ENCODE measurements at places on chromosomes 1 and 21.

DNA sequence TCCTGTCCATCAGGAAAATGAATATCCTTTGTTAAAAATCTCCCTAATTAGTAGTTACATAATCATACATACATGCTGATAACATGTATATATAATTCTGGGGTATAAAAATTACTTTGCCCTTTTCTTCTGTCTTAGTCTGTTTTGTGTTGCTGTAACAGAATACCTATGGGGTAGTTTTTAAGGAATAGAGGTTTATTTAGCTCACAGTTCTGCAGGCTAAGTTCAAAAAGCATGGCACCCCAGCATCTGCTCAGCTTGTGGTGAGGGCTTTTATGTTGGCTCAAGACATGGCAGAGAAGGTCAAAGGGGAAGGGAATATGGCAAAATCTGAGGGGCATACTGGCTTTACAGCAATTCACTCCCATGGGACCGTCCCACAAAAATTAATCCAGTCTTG lies 16.3 kb upstream of the RPS6KC1 start:
- no peak for DNase-seq

DNA sequence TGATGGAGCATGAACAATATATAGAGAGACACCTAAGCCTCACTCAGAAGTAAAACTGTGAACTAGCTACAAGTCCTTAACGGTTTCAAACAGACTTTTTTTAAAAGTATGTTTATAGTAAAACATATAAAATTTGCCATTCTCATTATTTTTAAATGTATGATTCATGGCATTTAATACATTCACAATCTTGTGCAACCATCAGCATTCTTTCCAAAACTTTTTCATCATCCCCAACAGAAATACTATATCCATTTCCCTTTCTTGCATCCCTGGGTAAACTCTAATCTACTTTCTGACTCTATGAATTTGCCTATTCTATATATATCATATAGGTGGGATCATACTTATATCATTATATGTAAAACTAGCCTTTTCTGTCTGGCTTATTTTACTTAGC lies 25.5 kb downstream of the EVI5 start:
- no peak for DNase-seq

GRCh38 chr1:70994753-70995268 lies 52.8 kb downstream of the PTGER3 start:
- no peak for DNase-seq

- DNase-seq: no peak
Measured at GRCh38 chr21:46078978-46079351, 18.9 kb upstream of the COL6A2 start.

- no peak for DNase-seq
Measured at GRCh38 chr1:192448026-192448578, 127.5 kb upstream of the RGS1 start.

GRCh38 chr1:59669752-59670312 lies 144.9 kb upstream of the HOOK1 start:
- no peak for DNase-seq

DNA sequence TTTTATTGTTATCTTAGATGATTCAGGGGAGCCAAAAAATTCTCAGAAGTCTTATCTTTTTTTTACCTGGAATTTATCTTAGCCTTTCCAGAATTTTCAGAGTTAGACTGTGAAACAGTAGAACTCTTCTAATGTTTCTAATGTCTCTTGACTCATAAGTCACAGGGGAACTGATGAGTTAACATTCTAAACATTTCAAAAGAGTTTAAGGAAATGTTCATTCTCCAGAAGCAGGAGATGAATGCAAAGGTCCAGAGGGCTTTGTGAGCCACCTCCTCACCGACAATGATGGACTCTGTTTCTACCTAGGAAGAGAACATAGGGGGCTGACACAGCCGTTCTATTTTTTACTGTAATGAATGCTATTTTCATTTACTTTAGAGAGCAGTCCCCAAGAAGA lies 157.5 kb downstream of the BRINP2 start:
- DNase-seq: no peak

DNA sequence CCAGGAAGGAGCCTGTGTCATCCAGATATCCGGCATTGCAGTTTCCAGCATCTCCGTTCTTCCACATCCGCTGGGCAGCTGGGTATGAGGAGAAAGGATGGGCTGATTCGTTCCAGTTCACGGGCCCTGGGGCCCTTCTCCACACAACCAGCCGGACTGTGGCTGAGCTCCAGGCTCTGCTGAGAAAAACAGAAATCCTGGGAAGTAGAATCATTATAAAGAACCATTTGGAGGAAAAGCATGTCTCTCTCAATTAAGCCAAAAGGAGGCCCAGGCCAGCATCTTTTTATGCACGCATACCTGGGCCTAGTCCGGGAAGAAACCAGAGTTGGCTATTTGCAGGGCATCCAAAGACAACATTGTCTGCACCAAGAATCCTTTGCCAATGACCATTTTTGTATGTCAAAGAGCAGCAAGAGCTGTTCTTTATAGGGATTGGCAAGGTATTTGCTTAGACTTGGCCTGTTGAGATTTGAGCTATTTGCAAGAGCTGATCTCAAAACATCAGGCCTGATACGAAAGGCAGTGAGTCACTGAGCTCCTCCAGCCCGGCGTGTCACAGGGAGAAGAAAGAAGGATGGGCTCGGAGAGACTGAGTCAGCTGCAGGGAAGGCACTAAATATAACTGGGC lies 84.9 kb upstream of the ARHGEF16 start:
- no peak for DNase-seq

- no peak for DNase-seq
Measured at GRCh38 chr1:24275104-24275410, 44.1 kb upstream of the GRHL3 start.

DNA sequence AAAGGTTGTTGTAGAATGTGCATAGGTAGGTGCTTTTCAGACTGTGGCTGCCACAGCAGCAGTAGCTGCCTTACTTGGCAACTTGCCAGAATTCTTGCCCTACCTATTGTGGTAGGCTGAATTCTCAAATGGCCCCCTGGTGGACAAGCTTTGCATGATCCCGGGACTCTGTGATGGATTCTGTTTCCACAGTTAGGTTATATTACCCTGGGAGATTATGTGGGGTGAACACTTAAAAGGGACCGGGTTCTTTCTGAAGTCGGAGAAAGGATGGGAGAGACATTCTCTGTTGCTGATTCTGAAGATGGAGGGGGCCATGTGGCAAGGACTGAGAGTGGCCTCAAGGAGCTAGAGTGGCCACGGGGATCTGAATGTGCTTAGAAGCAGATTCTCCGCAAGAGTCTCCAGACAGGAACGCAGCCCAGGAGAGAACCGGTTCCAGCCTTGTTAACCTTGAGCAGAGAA lies 32.1 kb upstream of the KCNE1 start:
- DNase-seq: peak; percentile 83

DNA sequence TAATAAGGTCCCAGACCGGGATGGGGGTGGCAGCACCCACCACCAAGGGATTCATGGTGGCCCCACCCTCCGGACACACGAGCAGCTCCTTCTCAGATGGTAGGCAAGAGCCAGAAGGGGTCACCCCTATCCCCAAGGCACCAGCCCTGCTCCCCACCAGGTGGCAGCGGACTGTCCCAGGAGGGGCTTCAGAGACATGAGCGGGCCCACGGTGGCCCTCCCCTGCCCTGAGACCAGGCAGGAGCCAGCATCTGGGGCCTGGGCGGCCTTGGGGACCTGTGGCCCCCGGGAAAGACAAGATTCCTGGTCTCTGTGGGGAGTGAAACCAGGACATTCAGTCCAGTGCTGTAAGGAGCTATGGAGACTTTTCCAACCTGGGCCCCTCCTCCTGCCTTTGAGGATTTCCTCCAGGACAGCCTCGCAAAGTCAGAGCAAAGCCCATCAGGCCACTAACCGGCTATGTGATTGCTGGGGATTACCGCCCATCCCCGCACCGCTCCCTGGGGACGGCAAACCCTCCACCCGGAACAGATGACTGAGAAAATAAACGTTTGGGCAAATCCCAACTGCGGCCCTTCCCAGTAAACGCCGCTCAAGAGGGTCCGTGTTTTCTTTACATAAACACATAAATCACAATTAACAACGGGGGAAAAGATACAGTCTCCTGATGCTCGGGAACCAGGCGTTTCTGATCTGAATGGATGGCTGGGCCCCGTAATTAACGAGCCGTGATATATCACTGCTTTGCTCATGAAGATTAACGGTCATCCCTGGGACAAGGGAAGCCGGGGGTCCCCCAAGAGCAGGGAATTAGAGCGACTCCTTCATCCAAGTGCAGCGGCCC lies 50.9 kb upstream of the ARHGEF16 start:
- DNase-seq: no peak

DNA sequence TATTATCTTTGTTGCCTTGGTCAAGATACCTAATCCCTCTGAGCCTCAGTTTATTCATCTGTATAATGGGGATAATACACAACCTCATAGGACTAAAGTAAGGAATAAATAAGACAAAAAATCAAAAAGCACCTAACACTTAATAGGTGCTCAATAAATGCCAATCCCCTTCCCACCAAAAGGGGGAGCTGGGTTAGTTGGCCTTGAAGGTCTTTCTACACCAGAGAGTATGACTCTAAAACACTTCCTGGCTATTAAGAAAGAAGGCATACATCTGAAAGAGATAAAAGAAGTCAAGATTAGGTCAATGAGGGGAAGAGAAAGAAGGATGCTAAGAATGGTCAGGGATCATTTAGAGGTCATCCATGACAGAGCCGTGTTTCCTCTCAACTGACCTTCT lies 11.1 kb downstream of the VSIG8 start:
- DNase-seq: no peak

DNA sequence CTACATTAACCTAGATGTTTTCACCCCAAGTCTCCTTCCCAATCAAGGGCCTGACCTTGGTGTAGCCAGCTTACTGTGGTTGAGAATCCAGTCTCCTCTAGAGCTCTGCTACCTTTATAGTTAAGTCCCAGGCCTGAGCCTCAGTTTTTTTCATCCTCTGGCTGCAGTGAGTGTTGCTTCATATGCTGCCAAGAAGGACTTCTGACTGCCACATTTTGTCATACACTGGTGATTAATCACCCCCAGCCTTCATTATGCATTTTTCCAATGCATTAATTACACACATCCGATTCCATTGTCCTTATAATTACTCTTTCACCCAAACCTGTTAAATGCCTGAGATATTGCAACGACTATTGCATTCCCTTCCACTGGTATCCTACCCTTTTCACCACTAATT lies 66.3 kb upstream of the FGGY start:
- no peak for DNase-seq

DNA sequence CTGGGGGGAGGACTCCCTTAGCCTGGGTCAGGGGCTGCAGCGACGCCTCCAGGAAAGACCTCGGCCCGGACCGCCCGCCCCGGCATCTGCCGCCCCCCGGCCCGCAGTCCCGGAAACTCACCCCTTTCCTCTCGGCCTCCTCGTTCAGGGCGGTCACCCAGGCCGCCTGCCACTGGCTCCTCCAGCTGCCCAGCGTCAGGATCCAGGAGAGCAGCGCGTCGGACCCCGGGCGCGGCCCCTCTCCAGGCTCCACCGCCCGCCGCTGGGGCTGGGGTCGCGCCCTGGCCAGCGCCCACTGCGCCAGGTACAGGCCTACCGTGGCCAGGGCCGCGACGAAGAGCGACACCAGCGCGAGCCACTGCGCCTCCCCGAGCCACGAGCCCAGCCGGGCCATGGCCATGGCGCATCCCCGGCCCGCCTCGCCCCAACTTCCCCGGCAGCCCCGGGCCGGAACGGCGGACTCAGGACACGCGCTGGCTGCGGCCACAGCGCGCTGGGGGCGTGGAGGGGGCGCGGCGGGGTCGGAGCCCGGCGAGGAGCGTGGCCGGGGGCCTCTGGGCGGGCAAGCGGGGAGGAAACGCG lies 478 bp downstream of the C2CD2 start:
- no peak for DNase-seq

GRCh38 chr1:179083533-179083932 lies 1.7 kb downstream of the TOR3A start:
- DNase-seq: no peak

DNA sequence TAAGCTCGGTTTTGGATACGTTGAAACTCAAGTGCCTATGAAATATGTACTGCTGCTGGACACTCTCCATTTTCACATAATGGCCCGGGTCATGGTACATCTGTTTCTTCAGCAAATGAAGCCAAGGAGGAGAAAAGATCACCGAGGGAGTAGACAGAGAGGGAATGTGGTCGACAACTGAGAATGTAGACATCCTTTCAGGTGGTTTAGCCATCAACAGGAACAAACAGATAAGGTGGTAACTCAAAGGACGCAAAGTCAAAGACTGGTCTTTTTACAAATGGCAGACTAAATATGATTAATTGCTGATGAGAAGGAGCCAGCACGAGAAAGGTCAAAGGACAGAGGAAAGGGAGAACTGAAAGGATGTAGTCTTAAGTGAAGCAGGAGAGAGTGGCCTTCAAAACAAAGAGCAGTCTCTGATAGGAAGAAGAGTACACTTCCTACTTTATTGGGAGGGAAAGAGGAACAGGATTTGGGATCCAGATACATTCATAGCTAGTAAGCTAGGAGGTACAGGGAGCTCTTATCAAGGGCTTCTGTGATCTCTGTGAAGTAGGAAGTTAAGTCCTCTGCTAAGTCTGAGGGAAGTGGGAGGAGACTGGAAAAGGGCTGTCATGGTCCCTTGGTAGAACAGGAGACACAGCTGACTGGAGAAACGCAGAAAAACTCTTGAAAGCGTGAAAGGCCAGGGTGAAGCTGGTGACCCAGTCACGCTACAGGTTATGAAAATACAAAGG lies 28.3 kb downstream of the NUP133 start:
- DNase-seq: peak; percentile 51

DNA sequence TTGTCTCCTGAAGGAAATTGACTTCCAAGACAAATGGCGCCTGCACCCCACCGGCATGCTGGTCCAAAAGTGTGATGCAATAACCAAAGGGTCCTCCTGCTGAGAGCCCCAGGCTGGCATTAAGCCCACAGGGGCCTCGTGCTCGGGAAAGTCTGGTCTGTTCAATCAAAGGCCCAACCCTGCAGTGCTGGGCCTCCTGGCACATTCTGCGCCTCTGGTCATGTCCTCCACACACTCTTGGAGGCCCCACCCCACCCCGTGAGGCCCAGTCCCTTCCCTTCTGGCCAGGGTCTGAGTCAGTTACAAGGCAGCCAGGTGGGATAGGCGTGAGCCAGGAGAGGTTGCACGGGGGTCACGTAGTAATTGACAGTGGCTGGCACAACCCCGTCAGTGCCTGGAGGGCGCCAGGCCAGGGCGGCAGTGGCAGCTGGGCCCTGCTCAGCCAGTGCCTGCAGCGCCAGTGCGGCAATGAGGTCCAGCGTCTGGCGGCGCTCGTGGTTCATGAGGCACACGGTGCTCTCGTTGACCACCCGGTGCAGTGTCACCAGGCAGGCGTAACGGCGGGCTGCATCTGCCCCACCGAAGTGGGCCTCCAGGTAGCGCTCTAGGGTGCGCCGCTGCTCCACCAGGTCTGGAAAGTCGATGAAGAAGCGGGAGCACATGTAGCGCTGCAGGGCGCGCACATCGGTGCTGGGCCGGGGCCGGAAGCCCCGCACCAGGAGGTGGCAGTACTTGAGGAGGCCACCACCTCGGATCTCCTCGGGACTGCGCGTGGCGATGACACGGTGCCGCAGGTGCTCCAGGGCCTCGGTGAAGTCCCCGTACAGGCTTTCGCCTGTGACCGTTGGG lies 6.8 kb downstream of the TENT5B start:
- no peak for DNase-seq

DNA sequence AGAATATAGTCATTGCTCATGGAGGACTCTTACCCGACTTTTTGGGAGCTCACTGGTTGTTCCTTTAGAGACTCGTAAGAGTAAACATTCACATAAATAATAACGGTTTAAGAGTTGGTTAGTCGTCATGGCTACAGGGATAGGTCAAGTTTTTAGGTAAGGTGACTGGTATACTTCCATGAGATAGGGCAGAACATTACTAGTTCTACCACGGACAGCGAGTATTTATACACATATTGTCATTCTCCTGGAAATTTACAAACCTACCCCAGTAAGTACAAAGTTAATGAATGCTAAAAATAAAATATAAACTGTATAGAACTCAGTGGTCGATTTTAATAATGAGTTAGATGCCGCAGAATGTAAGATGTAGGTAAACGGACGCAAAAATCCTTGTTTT lies 1.2 kb upstream of the RYR2 start:
- DNase-seq: no peak

All from Jurkat, Clone E6-1 (cell line).